ENCODE measurements at places on chromosomes 6 and 20.

- no peak for DNase-seq
Measured at GRCh38 chr6:46453741-46454316, 37.4 kb downstream of the RCAN2 start.

DNA sequence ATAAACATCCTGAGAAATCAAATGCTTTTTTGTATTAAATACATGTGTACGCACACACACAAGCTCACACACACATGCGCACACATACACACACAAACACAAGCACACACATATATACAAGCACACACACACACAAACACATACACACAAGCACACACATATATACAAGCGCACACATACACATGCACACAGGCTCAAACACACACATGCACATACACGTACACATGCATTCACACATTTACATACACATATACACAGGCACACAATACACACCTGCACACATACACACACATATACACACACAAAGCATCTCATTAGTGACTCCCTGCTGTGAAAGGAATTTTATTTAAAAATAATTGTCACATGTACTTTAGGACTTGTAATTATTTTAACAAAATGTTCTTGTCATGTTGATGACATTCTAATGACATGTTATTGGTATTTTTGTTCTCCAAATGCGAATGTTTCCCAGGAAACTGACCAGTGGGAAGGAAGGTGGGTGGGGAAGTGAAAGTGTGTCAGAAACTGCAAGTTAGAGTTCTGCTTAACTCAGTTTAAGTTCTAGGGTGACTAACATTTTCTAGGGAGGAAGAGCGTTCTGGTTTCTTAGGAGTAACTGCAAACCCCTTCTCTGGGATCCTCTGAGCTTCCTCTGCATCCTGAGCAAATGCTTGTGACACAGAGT lies 113.9 kb upstream of the ZNF217 start:
- DNase-seq, result no peak

- DNase-seq, result no peak
Measured at GRCh38 chr6:54100411-54101006, 10.7 kb upstream of the MLIP start.

- DNase-seq, result no peak
Measured at GRCh38 chr6:151784441-151785214, 22.9 kb upstream of the ESR1 start.

DNA sequence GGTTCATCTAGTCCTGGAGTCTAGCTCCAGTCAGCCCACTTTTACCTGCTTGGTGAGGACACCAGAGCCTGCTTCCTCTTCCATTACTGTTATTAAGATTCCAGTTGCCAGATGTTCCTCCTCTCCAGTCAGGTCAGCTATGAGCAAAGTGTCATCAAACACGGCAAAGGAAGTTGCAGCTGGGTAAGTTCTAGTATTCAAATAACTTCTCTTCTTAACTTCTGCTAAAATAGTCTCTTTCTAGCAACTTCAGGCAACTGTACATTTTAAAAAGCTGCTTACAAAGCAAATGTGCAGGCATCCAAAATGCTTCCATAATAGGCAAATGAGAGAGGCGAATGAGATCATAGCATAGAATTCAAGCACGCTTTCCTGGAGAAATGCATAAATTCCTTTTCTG lies 18.4 kb upstream of the MRPS18A start:
- no peak for DNase-seq

DNA sequence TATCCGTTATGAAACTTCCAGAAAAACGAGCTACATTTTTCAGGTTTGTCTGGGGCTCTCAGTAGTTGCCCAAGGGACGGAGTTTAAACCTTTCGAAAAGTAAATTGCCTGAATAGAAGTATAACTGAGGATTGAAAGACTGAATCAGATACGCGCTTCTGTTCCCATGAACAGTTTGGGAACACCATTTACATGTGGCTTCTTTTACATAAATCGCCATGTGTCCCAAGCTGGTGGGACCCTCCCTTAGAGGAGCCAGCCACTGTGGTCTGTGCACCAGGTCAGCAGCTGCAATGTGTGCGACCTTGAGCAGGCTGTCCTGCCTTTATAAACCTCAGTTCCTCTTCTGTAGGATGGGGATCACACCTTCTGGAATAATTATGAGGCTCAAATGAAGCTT lies 11.0 kb downstream of the ENTPD6 start:
- DNase-seq, result no peak

GRCh38 chr20:41168281-41169161 lies 31.2 kb downstream of the PLCG1 start:
- no peak for DNase-seq

- DNase-seq, result no peak
Measured at GRCh38 chr20:32510601-32511357, 74.4 kb downstream of the NOL4L start.

GRCh38 chr20:53468587-53468986 lies 125.1 kb downstream of the ZNF217 start:
- no peak for DNase-seq

DNA sequence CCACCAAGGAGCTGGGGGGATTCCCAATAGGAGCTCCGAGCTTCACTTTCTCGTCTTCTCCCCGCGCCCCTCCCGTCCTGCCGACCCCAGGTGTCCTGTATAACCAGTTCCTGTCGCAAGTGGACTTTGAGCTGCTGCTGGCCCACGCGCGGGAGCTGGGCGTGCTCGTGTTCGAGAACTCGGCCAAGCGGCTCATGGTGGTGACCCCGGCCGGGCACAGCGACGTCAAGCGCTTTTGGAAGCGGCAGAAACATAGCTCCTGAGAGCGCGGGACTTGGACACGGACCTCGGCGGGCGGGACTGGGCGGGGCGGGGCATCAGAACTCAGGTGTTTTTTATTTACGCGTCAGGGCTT lies 340 bp upstream of the VARS2 start:
- DNase-seq, result no peak

GRCh38 chr6:107098436-107099307 lies 16.6 kb downstream of the BEND3 start:
- no peak for DNase-seq

DNA sequence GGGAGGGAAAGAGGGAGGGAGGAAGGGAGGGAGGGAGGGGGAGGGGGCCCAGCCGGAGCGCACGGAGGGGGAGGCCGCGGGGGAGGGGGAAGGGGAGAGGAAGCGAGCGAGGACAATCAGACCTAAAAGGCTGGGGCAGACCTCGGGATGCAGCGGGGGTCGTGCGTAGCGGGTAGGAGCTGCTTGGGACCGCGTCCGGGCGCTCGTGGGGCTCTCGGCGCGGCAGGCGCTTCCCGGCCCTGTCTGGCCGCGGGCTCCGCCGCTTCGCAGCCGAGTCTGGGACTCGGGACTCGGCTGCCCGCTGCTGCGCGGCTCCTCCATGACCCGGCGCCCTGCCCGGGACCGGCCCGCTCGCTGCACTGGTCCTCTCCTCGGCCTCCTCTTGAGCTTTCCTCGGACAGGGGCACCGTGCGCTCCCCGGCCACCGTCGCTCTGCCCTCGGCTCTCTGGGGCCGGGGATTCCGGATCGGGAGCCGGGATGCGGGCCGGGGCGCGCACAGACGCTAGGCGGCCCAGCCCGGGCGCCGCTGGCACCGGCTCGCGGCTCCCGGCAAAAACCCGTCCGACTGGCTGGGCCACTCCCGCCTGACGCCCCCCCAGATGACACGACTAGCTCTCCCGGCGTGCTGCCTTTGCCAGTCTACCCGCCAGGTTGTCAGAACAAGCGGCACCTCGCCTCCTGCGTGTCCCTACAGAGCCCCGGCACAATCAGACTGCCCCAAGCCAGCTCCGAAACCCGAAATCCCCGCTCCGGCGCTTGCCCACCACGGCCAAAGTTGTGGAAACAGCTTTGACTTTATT lies 2.2 kb downstream of the TFAP2A start:
- DNase-seq, result no peak

DNA sequence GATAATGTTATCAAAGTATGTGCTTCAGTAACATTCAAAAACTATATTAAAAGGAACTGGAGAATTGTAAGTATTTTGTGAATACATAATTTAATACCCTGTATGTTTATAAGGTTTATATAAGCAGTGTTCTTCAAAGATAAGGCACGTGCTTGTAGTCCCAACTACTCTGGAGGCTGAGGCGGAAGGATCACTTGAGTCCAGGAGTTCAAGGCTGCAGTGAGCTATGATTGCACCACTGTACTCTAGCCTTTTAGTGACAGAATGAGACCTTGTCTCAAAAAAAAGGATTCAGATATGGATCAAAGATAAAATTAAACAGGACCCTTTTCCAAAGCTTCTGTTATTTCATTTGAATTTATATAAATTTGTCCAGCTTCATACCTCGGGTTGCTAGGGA lies 17.2 kb downstream of the CSE1L start:
- no peak for DNase-seq

- peak; percentile 8 for DNase-seq
Measured at GRCh38 chr6:166586424-166587156, at the start of gene RAMACL. TSS of gene RAMACL (minus strand) at chr6:166586678. CDS start at chr6:166586477, 201 bp downstream.

DNA sequence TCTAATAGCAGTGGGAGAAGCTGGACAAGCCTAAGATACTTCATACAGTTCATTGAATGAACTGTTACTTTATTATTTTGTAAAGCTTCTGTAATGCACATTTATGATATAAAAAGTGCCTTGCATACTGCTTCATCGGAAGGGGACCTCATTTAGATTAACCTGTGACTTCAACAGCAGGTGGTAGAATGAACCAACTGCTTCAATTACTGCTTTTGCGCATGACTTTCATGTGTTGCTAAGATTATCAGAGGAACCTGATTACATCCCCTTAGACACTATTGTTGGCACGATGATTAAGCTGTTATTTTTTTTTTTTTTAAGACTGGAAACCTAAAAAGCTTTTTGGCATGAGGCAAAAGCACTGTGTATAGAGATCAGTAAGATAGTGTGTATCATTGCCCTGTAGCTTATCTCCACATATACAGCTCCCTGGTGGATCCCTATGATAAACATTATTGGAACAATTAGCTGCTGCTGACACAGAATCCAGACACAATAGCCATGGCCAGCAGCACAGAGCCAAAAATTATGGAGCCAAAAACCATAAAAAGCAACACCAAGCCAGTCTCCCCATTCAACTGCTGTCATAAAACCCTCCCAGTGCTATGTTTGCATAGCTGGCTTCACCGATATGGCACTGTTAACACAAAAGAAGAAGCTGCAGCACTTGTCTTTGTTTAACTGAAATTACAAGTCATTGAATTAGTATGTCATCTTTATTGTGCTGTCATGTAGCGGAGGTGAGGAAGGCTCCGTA lies 731.6 kb upstream of the MMS22L start:
- peak; percentile 92 for DNase-seq

- no peak for DNase-seq
Measured at GRCh38 chr6:157014871-157015270, 237.7 kb downstream of the ARID1B start.

DNA sequence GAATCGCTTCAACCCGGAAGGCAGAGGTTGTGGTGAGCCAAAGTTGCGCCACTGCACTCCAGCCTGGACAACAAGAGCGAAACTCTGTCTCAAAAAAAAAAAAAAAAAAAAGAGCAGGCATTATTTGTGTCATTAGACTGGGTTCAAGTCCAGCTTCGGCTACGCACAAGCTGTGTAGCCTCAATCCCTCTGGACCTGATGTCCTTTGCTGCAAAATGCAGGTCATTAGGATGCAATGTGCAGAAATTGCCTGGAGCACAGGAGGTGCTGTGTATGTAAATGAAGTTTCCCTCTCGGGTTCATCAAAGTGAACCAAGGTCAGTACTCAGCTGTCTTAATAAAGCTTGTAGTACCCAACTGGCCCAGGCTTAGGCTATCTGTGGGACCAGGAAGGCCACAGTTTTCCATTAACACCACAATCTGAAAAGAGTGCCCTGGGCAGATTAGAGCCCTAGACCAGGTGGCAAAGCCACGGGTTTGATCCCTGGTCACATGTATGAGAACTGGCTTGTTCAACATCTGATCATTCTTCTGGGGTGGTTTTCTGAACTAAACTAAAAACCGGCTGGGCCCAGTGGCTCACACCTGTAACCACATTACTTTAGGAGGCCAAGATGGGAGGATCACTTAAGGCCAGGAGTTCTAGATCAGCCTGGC lies 155.3 kb downstream of the ZMYND8 start:
- DNase-seq, result no peak

GRCh38 chr6:111441678-111442243 lies 41.3 kb downstream of the REV3L start:
- no peak for DNase-seq

- no peak for DNase-seq
Measured at GRCh38 chr6:43984442-43985321, 142.6 kb downstream of the MRPL14 start.

GRCh38 chr6:161486361-161487216 lies 212.7 kb upstream of the AGPAT4 start:
- DNase-seq, result peak; percentile 24

GRCh38 chr20:61662226-61662967 lies 403.3 kb downstream of the TAF4 start:
- DNase-seq, result no peak

DNA sequence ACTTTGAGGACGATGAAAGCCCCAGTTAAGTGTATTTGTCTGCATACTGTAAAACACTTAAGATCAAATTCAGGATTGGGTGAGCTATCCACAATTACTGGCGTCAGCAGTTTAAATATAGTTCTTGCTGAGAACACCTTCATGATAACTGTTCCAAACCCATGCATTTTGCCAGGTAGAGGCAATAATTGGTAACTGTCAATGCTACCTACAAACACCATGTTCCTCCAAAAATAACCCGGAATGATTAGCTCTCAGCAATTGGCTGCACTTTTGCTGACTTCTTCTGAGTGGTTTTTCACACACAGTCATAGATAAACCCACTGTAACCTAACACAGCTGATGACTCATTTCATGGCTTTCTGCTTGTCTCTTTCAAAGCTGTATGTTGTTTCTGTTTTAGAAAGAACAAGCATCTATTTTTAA lies 1358.6 kb upstream of the GJE1 start:
- DNase-seq, result no peak

DNA sequence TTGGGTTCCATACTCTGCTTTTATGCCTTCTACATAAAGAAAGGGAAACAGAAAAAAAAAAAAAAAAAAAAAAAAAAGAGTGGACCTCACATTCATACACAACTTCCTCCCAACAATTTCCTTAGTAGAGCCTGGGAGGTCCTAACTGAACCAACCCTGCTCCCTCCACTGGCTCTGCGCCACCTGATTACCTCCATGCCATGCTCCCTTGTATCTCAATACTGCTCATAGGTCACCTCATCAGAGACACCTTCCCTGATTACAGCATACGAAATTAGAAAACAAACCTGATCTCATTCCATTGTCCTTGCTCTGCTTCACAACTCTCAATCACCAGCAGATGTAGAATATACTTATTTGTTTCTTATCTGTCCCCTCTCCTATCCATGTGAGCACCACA lies 134.2 kb upstream of the EYA4 start:
- DNase-seq, result no peak

GRCh38 chr20:20084296-20084752 lies 32.0 kb downstream of the CFAP61 start:
- peak; percentile 54 for DNase-seq

DNA sequence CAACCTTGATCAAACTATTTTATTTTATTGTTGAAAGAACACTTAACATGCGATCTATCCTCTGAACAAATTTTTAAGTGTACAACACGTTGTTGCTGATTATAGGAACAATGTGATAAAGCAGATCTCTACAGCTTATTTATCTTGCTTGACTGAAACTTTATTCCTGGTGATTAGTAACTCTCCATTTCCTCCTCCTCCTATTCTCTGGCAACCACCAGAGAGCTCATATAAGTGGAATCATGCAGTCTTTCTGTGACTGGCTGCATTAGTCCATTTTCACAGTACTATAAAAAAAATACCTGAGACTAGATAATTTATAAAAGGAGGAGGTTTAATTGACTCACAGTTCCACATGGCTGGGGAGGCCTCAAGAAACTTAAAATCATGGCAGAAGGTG lies 218.1 kb downstream of the LRFN2 start:
- DNase-seq, result no peak
